ENCODE measurements at places on chromosomes 13 and 19.

GRCh38 chr13:95535243-95535642 is 17.3 kb upstream of the CLDN10 start:
- no peak for DNase-seq

- no peak for DNase-seq
Observed at GRCh38 chr19:53161123-53161522, 2.3 kb upstream of the ZNF347 start.

DNA sequence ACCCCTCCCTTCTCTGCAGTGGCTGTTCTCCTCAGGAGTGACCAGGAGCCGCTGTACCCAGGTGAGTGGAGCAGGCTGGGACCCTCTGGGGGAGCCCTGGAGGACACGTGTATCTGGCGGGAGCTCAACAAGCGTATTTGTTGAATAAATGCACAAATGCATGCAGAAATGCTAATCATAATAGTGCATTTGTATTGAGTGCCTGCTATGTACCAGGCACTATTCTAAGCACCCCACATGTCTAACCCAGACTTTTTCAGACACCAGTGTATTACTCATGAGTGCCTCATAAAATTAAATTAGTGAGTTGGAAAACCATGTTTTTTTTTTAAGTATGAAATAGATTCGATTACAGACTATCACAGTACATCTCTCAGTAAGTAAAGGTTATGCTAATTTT is 7.9 kb downstream of the HPN start:
- DNase-seq = no peak

DNA sequence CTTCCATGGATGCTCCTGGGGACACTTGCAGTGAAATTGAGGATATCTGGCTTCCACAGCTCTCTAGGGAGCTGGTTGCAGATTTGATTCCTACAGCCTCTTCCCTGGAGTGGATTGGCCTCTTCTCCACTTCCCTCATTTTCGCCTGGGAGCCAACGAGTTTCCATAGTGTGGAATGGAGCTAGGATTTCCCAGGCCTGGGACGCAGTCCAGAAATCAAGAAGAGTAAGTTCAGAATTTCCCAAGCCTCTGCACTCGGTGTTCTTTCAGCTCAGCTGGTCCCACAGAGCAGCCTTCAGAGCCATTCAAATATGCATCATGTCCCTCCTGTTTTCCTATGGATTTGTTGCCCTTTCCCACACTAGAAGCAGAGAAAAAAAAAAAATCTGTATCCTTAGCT is 68.2 kb downstream of the RAP2A start:
- no peak for DNase-seq

DNA sequence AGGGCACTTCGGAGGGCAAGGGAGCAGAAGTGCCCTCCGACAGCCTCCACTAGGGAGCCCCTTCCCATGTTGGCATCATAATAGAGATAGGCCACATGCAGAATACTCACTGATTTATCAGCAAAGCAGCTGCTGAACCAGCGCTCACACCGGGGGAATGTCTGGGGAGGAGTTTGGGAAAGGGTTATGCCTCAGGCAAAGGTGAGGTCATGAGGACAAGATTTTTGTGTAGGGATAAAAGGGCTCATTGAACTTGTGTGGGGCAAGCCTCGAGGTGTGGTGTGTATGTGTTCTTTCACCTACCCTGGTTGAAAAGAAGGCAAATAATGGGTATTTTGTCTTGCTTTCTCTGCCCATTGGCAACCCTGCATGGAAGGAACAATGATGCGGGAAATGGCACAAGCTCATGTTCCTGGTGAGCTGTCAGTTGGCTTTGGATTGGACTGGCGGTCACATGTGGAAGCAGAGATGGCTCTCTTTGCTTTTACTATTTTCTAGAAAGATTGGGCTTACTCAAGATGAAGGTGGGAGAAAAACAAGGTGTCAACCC is 39.1 kb upstream of the SLC7A9 start:
- DNase-seq = no peak

DNA sequence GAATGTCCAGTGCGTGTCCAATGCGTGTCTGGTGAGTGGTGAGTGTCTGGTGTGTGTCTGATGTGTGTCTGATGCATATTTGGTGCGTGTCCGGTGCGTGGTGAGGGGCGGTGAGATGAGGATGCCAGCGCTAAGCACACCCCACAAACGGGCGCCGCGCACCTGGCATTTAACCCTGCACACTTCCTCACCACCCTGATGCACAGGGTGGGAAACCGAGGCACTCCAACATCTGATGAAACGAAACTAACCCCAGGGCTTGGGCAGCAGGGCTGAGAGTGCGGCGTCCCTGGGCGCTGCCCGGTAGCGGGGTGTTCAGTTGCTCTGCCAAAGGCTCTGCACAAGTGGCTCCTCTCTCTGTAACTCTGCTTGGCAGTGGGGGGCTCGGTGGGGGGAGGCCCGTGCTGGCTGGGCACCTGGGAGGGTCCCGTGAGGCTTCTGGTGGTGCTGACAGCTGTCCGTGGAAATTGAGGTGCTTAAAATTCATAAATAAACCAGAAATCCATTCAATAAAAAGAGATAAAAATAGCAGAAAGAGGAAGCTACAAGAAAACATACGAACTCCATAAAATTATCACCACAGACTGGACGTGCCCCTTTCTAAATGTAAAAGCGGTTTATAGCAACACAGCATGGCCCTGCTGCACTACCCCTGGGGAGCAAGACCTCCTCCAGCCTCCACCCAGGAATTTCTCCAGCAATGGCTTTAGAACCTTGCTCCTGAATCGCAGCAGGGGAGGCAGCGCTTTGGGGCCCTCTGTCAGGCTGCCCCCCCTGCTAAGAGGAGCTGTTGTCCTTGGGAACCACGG is 76.0 kb downstream of the RASA3 start:
- DNase-seq = no peak

- no peak for DNase-seq
Observed at GRCh38 chr13:36046672-36047071, 84.5 kb downstream of the DCLK1 start.

DNA sequence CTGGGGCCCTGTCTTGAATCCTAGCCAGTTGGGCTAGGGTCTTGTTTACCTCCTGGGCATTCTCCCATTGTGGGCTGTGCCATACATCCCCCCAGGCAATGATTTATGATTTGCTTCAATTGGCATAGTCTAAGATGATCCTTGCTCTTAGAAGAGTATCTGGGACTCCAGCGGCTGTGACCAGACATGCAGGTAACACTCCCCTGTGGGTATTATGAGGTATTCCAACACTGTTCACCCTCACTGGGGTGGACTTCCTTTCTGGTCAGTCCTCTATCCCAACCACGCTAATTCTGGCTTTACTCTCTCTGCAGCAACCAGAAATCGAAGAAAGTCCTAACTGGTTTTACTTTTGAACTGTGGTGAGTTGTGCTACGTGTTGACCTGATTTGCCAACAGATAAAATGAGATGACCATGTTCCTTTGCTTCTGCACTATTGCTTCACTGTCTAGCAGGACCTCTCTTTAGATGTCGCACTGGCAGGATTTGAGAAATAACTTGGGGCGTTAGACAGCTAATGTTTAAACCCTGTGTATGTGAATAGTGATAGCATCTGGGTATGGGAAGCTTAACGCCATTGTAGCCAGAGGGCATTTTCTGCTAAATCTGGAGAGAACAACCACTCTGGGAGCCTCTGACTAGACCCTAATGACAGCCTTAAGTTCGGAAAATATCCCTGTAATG is 6.7 kb upstream of the LRCH1 start:
- DNase-seq = no peak

GRCh38 chr19:1856345-1856697 is 7.1 kb downstream of the KLF16 start:
- no peak for DNase-seq

- DNase-seq = no peak
Observed at GRCh38 chr19:17652627-17653026, 35.5 kb downstream of the UNC13A start.

GRCh38 chr13:112984954-112985802 is 16.2 kb downstream of the MCF2L start:
- no peak for DNase-seq

- no peak for DNase-seq
Observed at GRCh38 chr13:33090755-33091414, 74.7 kb downstream of the KL start.

GRCh38 chr19:31668921-31669320 is 319.7 kb upstream of the TSHZ3 start:
- DNase-seq = no peak

- DNase-seq = peak; percentile 66
Observed at GRCh38 chr19:11737964-11738745, 591 bp downstream of the ZNF823 start.

DNA sequence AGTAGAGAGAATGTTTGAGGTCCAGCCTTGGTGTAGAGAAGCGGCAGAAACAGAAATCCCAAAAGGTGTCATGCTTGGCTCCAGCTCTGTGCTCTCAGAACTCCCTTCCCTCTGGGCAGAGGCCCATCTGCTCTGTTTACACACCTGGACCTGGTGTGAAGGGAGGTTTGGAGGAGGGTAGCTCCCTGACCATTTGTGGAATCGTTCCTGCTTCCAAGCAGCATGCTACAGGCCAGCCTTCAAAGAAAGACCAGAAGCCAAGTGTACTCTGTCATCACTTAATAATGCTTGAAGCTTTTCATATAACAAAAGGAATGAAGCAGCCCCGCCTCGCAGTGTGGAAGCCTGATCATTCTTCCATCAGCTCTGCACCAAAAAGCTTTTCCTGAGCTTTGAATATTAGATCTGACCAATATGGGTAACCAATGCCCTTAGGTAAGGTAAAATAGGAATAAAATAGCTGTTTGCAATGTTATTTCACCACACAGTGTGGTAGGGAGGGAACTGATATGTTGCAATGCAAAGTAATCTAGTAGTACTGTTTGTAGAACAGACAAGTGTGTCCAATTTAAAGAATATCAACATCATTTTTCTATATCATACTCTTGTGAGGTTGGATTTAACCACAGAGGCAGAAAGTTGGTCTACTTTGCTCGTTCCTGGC is 63.3 kb downstream of the ZIC5 start:
- DNase-seq = no peak

DNA sequence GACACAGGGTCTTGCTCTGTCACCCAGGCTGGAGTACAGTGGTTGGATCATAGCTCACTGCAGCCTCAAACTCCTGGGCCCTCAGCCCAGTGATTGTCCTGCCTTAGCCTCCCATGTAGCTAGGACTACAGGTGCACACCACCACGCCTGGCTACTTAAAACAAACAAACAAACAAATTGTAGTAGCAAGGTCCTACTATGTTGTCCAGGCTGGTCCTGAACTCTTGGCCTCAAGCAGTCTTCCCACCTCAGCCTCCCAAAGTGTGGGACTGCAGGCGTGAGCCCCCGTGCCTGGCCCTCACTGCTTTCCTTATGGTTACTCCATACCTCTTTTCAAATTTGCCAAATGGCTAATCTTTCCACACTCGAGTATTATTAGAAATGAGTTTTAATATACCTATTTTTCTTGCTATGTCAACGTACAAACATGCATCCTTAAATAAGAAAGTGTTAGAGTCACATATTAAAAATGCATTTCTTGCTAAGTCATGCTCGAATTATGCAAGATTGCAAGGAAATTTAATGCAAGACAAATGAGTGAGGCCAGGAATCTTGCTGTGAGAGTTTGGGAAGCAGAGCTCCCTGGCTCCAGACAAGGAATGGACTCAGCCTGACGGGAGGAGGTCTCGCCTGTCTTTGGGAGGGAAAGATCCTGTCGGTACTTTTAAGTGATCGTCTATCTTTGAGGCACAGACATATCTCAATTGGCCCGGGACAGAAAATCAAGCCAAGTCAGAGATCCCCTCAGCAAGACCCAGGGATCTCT is 39.4 kb downstream of the RFX2 start:
- no peak for DNase-seq

DNA sequence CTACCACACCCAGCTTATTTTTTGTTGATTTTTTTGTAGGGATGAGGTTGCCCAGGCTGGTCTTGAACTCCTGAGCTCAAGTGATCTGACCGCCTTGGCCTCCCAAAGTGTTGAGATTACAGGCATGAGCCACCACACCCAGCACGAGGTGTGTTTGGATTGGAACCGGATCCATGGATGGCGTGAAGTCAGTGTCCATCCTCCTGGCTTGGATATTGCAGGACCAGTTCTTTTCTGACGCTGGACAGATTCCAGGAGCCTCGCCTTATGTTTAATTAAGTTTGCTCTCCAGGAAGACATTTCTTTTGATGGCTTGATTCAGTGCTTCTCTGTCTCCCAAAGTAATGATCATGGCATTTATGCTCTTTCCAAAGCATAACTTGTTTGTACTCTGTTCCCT is 14.4 kb upstream of the RFXAP start:
- no peak for DNase-seq

- DNase-seq = no peak
Observed at GRCh38 chr19:2122251-2122650, 25.5 kb downstream of the IZUMO4 start.

DNA sequence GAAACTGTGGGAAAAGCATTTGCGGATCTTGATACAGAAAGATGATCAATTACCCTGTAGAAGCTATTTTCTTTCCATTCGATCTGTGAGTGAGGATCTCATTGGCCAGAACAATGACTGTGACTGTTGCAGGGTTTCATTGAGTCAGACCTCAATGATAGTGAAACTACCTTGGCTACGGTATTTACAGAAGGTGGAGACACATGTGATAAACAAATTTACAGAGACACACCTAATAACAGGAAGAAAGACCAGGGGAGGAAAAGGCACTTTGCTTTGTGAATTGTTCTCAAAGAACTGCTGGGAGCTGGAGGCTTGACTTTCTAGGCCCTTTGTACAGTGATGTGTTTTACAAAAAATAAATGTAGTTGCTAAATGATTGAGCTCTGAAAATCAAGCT is 19.9 kb upstream of the ARGLU1 start:
- no peak for DNase-seq

DNA sequence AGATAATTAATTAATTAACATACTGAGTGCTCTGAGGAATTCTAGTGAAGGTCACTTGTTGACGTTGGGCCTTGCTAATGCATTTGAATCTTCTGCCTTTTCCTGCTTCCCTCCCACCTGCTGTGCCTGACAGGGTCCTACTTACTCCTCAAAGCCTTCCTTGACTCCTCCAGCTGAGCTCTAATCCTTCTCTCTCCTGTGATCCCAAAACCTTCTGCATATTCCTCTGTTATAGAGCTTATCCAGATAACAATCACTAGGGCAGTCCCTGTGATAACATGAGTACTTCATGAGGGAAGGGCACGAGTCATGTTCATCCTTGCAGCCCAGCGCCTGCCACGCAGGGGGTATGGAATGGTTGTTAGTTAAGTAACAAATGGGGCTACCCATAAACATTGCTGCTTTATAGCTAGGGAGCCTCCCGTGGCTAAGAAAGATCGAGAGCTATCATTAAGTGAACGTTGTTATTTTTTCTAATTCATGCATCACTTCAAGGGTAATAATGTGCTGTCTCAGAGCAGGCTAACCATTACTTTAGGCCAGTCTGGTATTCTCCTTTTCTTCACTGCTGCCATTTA is 19.1 kb upstream of the SPATA13 start:
- DNase-seq = no peak

- DNase-seq = no peak
Observed at GRCh38 chr19:45976178-45976577, 2.5 kb upstream of the NOVA2 start.

GRCh38 chr13:113063091-113063491 is 42.5 kb upstream of the F7 start:
- DNase-seq = no peak

- DNase-seq = no peak
Observed at GRCh38 chr19:34124828-34125227, 47.5 kb upstream of the LSM14A start.
